Fibroblast of skin of right quadriceps (primary cell): ENCODE measurements at places on chromosomes 7 and 10.

DNA sequence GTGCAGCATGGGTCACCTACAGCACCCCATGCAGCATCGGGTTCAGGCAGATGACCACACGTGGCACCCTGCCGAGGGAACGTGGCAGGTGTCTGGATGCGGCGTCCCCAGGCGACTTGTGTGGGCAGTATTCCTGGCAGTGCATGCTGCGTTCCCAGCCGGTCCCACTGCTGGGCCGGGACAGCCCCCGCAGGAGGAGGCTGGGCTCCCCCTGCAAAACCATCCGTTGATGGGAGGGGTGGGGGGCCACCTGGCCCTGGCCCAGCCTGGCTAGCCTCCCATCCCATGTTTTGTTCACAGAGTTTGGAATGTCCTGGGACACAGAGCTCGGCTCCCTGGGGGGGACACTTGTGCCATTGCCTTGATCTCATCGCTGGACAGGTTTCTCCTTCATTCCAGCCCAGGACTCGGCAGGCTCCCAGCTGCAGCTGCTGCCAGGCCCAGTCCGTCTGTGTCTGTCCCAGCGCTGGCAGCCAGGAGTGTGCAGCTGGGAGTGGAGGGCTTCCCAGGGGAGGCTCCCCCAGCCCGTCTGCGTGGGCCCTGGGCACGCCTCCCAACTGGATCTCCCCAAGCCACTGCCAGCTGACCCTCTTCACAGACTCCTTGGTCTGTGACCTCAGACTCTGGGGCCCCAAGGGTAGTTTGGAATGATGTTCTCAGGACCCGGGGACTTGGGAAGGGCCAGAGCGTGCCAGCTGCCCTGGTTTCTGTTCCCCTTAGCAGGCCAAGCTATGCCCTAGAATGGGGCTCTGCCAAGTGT is 32.6 kb downstream of the TMEM270 start:
- no peak for DNase-seq

DNA sequence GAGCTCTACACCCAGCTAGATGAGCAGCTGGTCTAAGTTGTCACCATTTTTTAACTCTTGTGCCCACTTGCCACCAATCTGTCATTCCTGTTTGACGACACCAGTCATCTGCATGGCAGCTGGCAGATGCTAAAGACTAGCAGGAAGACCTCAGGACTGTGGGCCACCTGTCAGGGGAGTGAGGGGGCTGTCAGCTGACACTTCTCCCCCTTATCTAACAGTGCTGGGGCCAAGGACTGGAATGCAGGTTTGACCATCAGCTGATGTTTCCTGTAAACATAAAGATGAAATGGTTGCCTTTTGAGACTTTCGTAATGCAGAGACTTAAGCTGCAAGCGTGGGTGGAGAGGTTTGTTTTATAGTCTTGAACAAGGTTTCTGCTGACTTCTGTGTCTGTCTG is 93.5 kb downstream of the WNT2 start:
- peak; percentile 39 for DNase-seq

DNA sequence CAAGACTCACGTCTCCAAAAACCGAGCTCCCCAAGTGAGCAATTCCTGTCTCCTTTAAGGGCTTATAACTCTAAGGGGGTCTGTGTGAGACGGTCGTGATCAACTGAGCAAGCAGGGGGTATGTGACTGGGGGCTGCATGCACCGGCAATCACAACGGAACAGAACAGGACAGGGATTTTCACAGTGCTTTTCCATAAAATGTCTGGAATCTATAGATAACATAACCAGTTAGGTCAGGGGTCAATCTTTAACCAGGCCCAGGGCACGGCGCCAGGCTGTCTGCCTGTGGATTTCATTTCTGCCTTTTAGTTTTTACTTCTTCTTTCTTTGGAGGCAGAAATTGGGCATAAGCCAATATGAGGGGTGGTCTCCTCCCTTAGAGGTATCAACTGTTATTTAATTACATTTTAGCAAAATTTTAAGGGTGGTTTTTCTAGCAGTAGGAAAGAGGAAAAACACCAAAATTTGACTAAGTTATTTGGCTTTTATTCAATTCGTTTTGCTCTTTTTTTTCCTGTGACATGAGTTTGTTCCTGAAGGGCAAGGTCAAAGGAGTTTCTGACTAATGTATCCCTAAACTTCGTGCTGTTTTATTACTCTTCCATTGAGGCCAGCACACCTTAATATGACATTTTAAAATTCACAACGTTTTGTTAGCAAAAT is 121.4 kb upstream of the SEC61G start:
- no peak for DNase-seq

DNA sequence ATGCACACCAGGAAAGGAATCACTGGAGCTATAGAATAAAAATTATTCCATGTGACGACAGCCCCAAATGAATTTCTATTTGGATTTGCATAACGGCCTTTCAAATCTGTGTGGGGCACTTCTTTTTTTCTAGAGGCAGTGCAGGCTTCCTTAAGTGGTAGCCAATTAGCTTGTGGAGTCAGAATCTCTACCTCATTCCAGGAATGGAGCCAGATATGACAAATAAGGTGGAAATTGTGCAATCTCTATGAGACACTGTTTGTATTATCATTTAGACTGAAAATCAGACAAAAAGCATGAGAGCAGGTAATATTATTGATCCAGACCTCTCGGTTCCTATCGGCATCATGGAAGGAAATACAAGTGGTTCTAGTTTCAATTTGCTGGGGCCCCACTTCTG is 78.7 kb downstream of the BEND7 start:
- DNase-seq: peak; percentile 56

GRCh38 chr7:193481-194251 is 1.3 kb downstream of the FAM20C start:
- DNase-seq: no peak

- no peak for DNase-seq
These were observed 285.6 kb upstream of the POM121L12 start for GRCh38 chr7:52749880-52750279.

- no peak for DNase-seq
These were observed 44.9 kb downstream of the SP8 start for GRCh38 chr7:20741801-20742200.

DNA sequence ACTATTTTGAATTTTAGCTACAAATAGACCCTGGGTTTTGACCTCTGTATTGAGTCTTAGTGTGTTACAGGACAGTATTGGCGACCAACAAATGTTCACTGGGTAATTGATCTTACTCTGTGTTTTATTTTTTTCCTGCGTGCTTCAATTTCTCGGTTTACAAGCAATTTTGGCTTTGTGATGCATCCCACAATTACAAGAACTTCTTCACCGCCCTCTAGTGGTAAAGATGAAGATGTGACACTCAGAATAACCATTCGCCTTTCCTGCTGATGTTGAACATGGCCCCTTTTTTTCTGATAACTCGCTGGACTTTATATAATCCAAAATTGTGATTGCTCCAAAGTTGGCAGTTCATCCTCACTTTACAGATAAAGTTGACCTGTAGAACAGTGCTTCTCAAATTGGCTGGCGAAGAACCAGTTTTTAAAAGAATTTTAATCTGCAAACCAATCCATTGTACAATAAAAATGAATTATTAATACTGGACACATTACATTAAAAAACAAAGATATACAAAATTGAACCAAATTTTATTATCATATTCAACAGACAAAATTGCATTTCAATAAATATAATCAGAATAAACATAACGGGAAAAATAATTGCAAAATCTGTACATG is 20.2 kb upstream of the SMC3 start:
- DNase-seq: peak; percentile 67

GRCh38 chr10:84824525-84824924 is 496.1 kb downstream of the CCSER2 start:
- no peak for DNase-seq
